ENCODE measurements at places on chromosomes 4 and X.

DNA sequence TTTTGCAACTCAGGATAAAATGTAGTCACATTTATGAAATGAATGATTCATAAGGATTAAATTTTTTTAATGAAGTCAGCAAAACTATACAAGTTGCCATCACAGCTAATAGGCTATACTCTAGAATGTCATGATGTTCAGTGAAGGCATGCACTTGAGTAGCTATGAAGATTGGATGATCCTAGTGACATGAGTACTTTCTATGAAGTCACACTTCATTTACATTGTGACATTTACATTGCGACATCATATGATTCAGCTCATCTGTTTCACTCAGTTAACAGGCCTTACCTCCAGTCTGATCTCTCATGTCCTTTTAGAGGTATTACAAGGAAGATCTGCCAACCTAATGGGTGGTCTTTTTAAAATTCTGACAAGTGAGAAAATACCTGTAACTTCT lies 82.7 kb upstream of the FGF13 start:
- no peaks in the 10 kb centered on the region for H3K36me3 ChIP-seq
- no peak overlapping the region for H3K4me3 ChIP-seq
- H3K27me3 ChIP-seq, result no peaks in the 10 kb centered on the region
- no peaks in the 10 kb centered on the region for H3K4me1 ChIP-seq
- no peak for DNase-seq

- peaks cover 18% of the 10 kb centered on the region for H3K27me3 ChIP-seq
- peak overlapping the region; percentile 89 for H3K4me3 ChIP-seq
- H3K4me1 ChIP-seq, result peaks cover 27% of the 10 kb centered on the region
- DNase-seq, result peak; percentile 87
- H3K36me3 ChIP-seq, result no peaks in the 10 kb centered on the region
Observed at GRCh38 chr4:142846729-142847596, 862 bp upstream of the INPP4B start.

DNA sequence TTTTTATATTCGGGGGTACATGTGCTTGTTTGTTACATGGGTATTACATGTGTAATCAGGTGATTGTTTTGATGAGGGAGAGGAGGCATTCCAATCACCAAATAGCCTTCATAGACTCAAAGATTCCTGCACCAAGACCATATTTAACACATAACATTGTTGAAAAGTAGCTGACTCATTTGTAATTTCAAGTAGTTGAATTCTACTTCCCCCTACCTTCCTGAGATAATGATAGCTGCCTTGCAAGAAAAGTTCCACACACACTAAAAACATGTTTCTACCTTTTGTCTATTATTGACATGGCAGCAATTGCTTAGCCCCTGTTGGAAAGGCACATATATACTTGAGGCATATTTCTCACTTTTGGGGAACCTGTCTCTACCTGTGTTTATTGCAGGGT lies 16.1 kb downstream of the PGAM4 start:
- H3K4me3 ChIP-seq, result no peak overlapping the region
- no peaks in the 10 kb centered on the region for H3K27me3 ChIP-seq
- no peak overlapping the region for H3K27ac ChIP-seq
- H3K36me3 ChIP-seq, result peaks cover 14% of the 10 kb centered on the region
- no peak for DNase-seq

GRCh38 chrX:114599911-114600310 lies 16.0 kb downstream of the HTR2C start:
- H3K4me3 ChIP-seq, result no peak overlapping the region
- no peaks in the 10 kb centered on the region for H3K4me1 ChIP-seq
- DNase-seq, result no peak
- H3K27ac ChIP-seq, result no peak overlapping the region

- H3K4me1 ChIP-seq, result no peaks in the 10 kb centered on the region
- H3K27ac ChIP-seq, result no peak overlapping the region
- H3K27me3 ChIP-seq, result no peaks in the 10 kb centered on the region
- DNase-seq, result no peak
Observed at GRCh38 chr4:123291329-123291728, 105.3 kb upstream of the SPRY1 start.

GRCh38 chr4:152628128-152628527 lies 51.7 kb downstream of the TMEM154 start:
- H3K36me3 ChIP-seq, result peaks cover 29% of the 10 kb centered on the region
- no peak overlapping the region for H3K27ac ChIP-seq
- no peaks in the 10 kb centered on the region for H3K27me3 ChIP-seq

GRCh38 chrX:136665258-136665900 lies 17.4 kb downstream of the CD40LG start:
- H3K27ac ChIP-seq, result peak overlapping the region; percentile 62
- H3K36me3 ChIP-seq, result peaks cover 85% of the 10 kb centered on the region
- peaks cover 82% of the 10 kb centered on the region for H3K4me1 ChIP-seq
- DNase-seq, result no peak

GRCh38 chrX:23670528-23670927 lies 3.2 kb downstream of the PRDX4 start:
- no peak overlapping the region for H3K4me3 ChIP-seq
- H3K27me3 ChIP-seq, result no peaks in the 10 kb centered on the region
- H3K27ac ChIP-seq, result no peak overlapping the region
- H3K4me1 ChIP-seq, result peaks cover 26% of the 10 kb centered on the region
- H3K36me3 ChIP-seq, result peaks cover 15% of the 10 kb centered on the region

GRCh38 chrX:38862100-38862499 lies 60.8 kb downstream of the MID1IP1 start:
- no peaks in the 10 kb centered on the region for H3K36me3 ChIP-seq
- H3K27ac ChIP-seq, result no peak overlapping the region
- DNase-seq, result no peak
- H3K4me1 ChIP-seq, result peaks cover 3% of the 10 kb centered on the region
- H3K4me3 ChIP-seq, result no peak overlapping the region

- peaks cover 15% of the 10 kb centered on the region for H3K4me1 ChIP-seq
- H3K4me3 ChIP-seq, result no peak overlapping the region
- no peak overlapping the region for H3K27ac ChIP-seq
- peaks cover 39% of the 10 kb centered on the region for H3K27me3 ChIP-seq
Observed at GRCh38 chr4:76309939-76310550, 3.5 kb downstream of the STBD1 start.

DNA sequence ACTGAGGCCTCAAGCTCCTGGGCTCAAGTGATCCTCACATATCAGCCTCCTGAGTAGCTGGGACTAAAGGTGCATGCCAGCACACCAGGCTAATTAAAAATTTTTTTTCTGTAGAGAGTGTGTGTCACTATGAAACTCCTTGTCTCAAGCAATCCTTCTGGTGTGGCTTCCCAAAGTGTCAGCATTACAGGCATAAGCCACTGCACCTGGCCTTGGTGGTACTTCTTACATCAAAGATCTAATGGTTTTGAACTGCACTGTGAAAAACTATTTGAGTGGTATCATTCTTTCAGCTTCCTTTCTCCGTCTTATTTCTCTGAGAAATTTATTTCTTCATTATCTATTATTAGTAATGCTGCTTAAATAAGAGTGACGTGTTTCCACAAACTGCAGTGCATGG lies 98.5 kb downstream of the UNC5C start:
- no peaks in the 10 kb centered on the region for H3K4me1 ChIP-seq
- no peak overlapping the region for H3K27ac ChIP-seq
- no peaks in the 10 kb centered on the region for H3K27me3 ChIP-seq

DNA sequence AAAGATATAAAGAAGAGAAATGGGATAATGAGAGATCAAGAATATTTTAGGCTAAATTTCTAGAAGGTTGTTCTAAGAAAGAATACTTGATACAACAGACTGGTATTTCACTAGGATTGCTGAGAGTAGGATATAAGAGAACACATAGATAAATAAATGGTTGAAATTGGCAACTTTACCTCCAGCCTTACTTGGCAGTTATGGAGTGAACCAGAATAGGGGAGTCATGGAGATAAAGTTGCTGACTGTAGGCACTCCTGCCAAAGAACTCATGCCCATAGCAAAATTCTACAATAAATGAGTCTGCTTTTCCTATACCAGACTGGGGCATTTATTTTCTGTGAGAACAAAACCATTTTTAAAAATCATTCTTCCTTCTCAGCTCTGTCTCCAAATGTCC lies 26.4 kb upstream of the MMRN1 start:
- H3K4me1 ChIP-seq, result no peaks in the 10 kb centered on the region
- H3K27me3 ChIP-seq, result peaks cover 3% of the 10 kb centered on the region
- no peak for DNase-seq
- H3K36me3 ChIP-seq, result no peaks in the 10 kb centered on the region
- H3K4me3 ChIP-seq, result no peak overlapping the region

DNA sequence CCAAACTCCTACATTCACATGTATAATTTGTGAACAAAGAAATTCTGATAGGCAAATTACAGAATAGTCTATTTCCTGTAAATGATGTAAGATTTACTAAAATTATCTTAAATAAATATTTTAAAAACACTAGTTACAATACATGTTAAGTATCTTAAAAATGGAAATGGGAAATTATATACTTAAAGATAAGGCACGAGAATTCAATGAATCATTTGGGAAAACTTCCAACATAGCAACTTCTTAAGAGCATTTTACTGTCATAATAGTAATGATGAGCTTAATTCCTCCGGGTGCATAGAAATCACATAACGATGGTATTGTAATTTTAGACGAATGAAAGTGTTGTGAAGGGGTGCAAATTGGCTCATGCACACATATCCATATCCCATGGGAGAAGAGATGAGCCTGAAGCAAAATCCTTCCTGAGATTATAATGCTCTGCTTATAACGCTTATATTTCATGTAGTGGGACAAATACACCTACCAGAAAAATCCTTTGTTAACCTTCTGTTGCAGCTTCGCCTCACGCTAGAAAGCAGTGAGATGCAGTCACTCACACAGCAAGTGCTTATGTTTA lies 873.5 kb downstream of the PDHA2 start:
- no peaks in the 10 kb centered on the region for H3K36me3 ChIP-seq
- no peaks in the 10 kb centered on the region for H3K4me1 ChIP-seq
- no peak overlapping the region for H3K27ac ChIP-seq

DNA sequence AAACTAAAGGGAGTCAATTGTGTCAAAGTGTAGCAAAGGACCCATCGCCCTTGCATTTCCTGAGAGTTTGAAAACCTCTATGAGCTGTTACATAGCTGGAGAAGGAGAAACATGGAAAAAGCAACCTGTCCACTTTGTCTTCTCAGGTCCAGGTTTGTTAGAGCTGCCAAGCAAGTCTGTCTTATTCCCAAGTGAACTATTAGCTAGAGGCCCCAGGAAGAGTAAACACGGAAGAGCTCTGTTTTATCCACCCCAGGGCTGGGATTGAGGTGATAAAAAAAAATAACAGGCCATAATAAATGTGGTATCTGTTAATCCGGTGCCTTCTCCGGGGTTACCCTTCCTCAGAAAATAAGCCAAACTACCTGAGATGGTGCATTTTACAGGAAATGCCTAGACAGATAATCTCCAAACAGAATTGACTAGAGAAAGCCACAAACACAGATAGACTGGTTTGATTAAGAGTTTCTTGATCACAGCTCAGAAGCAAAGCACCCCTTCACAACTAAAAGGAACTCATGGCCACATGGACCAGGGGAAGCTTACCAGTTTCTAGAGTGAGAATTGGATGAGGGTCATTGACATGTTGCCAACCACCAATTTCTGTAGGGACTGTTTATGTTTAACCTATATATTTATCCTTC lies 35.9 kb upstream of the RELL1 start:
- no peaks in the 10 kb centered on the region for H3K36me3 ChIP-seq
- H3K27ac ChIP-seq, result no peak overlapping the region
- DNase-seq, result no peak
- no peak overlapping the region for H3K4me3 ChIP-seq
- no peaks in the 10 kb centered on the region for H3K27me3 ChIP-seq
- H3K4me1 ChIP-seq, result peaks cover 14% of the 10 kb centered on the region

DNA sequence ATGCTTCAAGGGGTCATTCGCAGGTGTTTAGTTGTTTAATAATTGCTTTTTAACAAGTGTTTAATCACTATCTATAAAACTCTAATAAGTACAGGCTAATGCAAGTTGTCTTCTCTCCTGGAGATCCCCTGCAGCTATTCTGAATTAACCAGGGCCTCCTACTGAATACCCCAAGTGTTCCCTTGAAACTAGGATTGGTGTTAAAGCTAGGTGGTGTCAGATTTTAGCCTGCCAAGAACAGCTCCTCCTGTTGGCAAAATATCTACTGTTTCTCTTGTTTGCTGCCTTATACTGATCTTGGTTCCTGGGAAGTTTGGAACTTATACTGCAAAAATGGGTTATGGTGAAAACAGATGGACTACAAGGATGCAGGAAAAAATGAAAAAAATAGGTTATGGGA lies 26.1 kb upstream of the TMEM154 start:
- no peak for DNase-seq
- H3K27ac ChIP-seq, result no peak overlapping the region

DNA sequence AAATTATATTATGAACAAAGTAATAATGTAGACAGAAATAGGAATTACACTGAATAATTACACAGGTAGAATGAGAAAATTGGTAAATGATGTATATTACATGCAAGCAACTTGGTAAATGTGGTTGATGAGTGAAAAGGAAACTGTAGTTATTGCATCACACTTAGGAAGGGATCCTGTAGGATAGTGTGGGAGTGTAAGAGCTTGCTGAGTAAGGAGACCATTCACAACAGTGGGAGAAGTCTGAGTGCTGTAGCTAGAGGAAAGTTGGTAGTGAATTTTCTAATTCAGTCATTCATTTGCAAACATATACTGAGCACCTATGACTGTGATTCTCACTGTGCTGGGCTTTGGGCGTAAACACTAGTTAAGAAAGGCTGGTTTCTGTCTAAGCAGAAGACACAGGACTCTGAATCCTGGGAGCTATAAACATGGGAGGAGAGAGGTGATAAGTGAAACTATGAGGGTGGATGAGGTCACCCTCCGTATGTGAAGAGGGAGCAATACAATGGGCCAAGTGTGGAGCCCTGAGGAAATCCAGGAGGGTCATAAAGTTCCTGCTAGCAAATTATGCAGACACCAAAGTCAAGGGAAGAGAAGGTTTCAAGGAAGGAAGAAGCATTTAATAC lies 14.2 kb upstream of the CPE start:
- H3K27ac ChIP-seq, result no peak overlapping the region
- DNase-seq, result no peak
- no peaks in the 10 kb centered on the region for H3K36me3 ChIP-seq
- H3K4me1 ChIP-seq, result no peaks in the 10 kb centered on the region
- no peak overlapping the region for H3K4me3 ChIP-seq

GRCh38 chrX:73126240-73126639 lies 46.9 kb upstream of the PABPC1L2A start:
- DNase-seq, result no peak
- H3K4me1 ChIP-seq, result no peaks in the 10 kb centered on the region
- no peaks in the 10 kb centered on the region for H3K27me3 ChIP-seq
- no peak overlapping the region for H3K4me3 ChIP-seq
- H3K27ac ChIP-seq, result no peak overlapping the region
- H3K36me3 ChIP-seq, result no peaks in the 10 kb centered on the region

DNA sequence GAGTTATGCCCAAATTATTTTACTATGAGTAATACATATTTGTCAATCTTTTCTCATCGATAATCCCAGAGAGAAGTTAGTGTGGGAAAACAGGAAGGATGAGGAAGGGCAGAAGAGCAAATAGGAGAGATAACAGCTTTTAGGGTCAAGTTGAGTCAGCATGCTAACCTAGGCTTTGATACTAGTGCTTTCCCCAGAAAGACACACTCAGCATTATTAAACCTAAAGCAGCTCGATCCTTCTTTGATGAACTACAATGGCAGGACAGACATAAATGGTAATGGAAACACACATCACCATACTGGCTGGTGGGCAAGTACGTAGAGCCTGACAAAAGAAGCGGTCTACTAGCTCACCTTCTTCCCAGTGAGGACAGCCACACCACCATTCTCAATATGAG lies 20.5 kb downstream of the AIFM1 start:
- no peak for DNase-seq
- no peaks in the 10 kb centered on the region for H3K27me3 ChIP-seq
- H3K4me3 ChIP-seq, result no peak overlapping the region

- no peaks in the 10 kb centered on the region for H3K4me1 ChIP-seq
- H3K36me3 ChIP-seq, result no peaks in the 10 kb centered on the region
- no peak overlapping the region for H3K4me3 ChIP-seq
Observed at GRCh38 chr4:53963781-53964180, 100.6 kb downstream of the CHIC2 start.

Data from activated naive CD4-positive, alpha-beta T cell treated with anti-CD3 and anti-CD28 coated beads, Interleukin-2, amount 10 ng/mL, durations not matched to agents 7 days and 5 days (primary cell).